ENCODE measurements at places on chromosomes 2 and 18.

DNA sequence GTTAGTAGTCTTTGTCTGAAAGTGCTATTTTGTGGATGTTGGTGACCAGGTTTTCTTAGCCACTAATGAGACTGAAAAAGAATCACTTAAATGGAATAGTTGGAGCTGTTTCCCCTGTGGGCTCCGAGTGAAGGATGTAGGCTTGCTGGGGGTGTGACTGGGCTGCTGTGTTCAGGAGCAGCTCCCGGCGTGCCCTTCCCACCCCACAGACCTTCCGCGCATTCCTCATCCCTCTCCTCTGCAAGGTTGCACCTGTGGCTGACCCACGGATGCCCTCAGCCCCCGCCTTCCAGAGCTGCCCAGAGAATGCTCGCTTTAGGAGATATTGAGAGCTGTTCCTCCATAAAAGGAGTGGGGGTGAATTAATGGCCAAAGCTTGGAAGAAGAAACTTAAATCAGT lies 174.3 kb downstream of the LDLRAD4 start:
- peaks cover 15% of the 10 kb centered on the region for H3K4me1 ChIP-seq
- H3K27ac ChIP-seq = no peak overlapping the region

DNA sequence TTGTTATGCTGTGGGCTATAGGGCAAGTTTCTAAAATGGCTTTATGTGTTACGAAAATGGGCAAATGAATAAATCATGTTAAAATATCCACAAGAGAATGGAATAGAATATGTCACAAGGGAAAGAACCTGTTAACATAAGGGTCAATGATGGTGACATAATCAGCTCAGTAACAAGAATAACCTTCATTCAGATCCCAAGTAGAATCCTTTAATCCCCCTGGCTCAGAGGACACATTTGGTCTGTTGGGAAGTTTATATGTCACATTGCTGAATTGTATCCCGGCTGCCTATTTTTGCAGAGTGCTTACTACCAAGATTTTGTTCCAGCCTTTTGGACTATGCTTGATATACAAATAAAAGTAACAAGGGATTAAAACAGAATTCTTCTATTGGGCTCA lies 13.1 kb upstream of the LGALSL start:
- H3K27me3 ChIP-seq = peaks cover 26% of the 10 kb centered on the region
- no peaks in the 10 kb centered on the region for H3K36me3 ChIP-seq
- H3K4me3 ChIP-seq = no peak overlapping the region
- H3K27ac ChIP-seq = no peak overlapping the region

DNA sequence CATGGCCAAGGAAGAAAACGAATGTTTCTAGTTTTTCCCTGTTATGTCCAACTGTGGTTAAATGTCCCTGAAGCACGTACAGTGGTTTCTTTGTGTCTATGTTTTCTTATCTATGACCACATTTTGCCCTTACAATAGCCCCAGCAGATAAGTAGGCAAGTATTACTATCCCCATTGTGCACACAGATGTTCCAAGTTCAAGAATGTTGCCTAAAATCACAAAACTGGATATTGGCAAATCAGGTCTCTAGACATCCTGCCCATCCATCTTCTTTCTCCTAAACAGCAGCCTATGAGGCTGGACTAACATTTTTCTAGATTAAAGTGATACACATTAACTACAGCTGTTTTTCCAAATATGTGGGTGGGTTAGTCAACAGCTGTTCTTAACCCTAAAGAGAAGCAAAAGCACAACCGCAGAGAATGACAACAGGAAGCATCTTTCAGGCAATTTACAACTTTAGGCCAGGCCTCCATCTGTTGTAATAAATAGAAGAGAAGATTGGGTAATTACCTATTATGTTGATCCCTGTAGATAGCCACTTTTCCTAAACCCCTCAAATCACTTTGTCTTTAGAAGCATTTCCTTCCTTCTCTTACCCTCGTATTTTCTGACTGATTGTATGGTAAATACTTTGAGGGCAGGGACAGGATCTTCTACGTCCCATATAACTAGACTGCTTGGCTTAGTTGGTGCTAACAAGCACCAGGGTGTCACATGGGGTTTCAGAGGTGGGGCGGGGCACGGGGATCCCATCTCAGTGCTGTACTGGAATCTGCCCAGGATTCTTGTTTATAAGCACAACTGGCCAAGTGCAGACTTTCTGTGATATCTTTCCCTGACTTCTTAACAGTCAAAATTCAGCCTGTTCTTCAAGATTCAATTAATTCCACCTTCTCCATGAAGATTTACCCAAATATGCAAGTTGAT lies 132.1 kb upstream of the SETBP1 start:
- H3K4me3 ChIP-seq = no peak overlapping the region
- no peaks in the 10 kb centered on the region for H3K27me3 ChIP-seq
- no peaks in the 10 kb centered on the region for H3K36me3 ChIP-seq

GRCh38 chr2:105653302-105653701 lies 91.4 kb upstream of the NCK2 start:
- no peak for DNase-seq
- H3K27me3 ChIP-seq = no peaks in the 10 kb centered on the region
- no peak overlapping the region for H3K4me3 ChIP-seq
- H3K4me1 ChIP-seq = peaks cover 11% of the 10 kb centered on the region
- no peak overlapping the region for H3K27ac ChIP-seq

- H3K4me3 ChIP-seq = no peak overlapping the region
- no peaks in the 10 kb centered on the region for H3K27me3 ChIP-seq
- peaks cover 37% of the 10 kb centered on the region for H3K4me1 ChIP-seq
- H3K27ac ChIP-seq = no peak overlapping the region
- no peak for DNase-seq
These were observed 13.0 kb downstream of the YPEL5 start for GRCh38 chr2:30159766-30160165.
